Ureter (tissue), 1 donor: ENCODE measurements at places on chromosomes 7 and 10. TPM values are rescaled to one million over a fixed set of nuclear protein-coding genes. Genes with fewer than 3 reads are reported as not detected.

FAM25G gene
- total RNA-seq = not detected

HOXA7 gene
- total RNA-seq = 6.3 TPM

ITPRID1 gene
- total RNA-seq = not detected

- DNase-seq = peak; percentile 83
Measured at GRCh38 chr10:80444646-80445319, 9.3 kb upstream of the TSPAN14 start.

DNA sequence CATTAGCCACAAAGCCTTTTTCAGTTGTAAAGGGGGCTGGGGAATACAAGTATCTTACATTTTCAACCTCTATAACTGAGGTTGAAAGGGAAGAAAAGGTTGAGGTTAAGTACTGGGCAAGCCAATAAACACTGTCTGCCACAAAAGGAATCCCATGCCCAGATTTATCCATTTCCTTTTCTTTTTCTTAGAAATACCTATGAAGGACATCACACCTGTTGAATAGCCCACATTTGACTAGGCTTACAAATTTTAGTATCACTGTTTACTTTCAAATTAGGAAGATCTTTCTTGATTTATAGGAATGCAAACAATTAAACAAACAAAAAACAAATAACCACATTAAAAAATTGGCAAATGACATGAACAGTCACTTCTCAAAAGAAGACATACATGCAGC lies 81.0 kb upstream of the CAV2 start:
- no peak for DNase-seq

DNA sequence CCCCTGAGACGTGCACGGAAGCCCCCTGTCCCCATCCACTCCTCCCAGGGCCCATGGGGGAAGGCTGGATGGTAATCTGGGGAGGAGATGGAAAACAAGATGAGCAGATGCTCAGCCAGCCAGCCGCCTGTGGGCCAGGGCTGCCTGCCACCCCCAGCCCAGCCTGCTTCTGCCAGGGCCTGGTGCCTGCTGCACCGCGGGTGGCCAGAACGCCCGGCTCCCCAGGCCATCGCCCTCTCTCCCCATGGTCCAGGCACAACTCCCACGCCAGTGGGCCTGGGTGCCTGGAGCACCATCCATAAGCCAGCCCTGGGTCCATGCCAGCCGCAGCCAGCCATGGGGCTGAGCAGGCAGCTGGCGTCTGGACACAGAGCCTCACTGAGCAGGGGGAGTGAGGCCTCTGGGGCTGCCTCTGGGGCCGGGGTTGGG lies 57.2 kb upstream of the ELN start:
- DNase-seq = peak; percentile 30

GRCh38 chr10:57362811-57363210 lies 904.9 kb downstream of the IPMK start:
- no peak for DNase-seq

DNA sequence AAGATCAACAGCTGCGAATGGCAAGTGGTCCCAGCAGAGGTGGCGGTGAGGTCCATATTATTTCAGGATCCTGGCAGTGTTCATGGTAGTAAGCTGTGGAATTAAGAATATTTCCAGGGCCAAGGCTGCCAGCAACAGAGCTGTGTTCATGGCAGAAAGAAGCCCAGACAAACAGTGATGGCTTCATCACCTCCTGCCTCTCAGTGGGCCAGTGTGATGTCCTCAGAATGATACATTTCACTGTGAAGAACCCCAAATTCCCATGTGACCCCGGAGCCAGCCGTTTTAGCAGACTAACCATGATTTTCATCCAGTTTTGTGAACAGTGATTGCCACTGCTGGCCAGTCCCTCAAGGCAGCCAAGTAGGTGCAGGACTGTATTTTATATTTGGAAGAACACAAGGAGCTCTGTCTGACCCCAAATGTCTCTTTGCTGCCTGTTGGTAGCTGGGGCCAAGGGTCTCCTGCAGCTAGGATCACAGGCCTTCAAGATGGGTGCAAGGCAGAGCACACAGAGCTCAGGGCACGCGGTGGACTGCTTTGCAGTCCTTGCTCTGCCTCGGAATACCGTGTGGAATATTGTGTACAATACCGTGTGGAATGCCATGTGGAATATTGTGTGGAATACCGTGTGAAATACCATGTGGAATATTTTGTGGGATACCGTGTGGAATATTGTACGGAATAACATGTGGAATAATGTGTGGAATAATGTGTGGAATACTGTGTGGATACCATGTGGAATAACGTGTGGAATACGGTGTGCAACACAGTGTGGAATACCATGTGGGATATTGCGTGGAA lies 132.3 kb upstream of the CHST15 start:
- no peak for DNase-seq

- no peak for DNase-seq
Measured at GRCh38 chr7:139397192-139397591, 37.5 kb downstream of the LUC7L2 start.

DNA sequence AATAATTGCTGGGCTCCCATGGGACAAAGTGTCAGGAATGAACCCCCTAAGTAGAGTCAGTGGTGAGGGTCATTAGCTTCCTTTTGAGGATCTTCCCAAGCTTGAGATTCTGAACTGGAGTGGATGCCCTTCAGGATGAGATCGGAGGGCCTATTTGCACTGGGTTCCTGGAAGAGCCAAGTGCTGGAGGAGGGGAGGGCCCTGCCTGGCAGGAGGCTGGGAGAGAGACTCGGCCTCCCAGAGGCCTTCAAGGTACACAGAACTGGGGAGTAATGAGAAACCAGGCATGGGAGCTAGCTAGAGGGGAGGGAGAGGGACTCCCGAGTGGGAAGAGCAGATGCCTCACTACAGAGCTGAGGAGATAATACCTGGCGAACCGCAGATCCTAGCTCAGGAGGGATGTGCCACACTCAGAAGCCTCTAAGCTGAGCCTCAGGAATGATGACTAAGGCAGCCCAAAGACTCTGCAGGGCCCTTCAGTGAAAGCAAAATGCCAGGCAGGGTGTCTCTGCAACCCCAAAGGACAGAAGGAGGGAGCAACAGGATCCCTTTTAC lies 9.4 kb downstream of the PDAP1 start:
- DNase-seq = no peak

GRCh38 chr10:5147981-5148677 lies 36.8 kb downstream of the AKR1C8 start:
- DNase-seq = no peak

- DNase-seq = no peak
Measured at GRCh38 chr10:124674768-124675222, 69.4 kb downstream of the FAM53B start.
